IMR-90 (cell line): ENCODE measurements at places on chromosomes 3 and 15. TPM values are rescaled to one million over a fixed set of nuclear protein-coding genes. Genes with fewer than 3 reads are reported as not detected.

- DNase-seq: no peak
- no peak overlapping the region for H3K4me3 ChIP-seq
- H3K27me3 ChIP-seq: peaks cover 54% of the 10 kb centered on the region
- H3K4me1 ChIP-seq: peaks cover 11% of the 10 kb centered on the region
- H3K36me3 ChIP-seq: no peaks in the 10 kb centered on the region
Measured at GRCh38 chr15:69085325-69086081, 71.0 kb downstream of the NOX5 start.

DNA sequence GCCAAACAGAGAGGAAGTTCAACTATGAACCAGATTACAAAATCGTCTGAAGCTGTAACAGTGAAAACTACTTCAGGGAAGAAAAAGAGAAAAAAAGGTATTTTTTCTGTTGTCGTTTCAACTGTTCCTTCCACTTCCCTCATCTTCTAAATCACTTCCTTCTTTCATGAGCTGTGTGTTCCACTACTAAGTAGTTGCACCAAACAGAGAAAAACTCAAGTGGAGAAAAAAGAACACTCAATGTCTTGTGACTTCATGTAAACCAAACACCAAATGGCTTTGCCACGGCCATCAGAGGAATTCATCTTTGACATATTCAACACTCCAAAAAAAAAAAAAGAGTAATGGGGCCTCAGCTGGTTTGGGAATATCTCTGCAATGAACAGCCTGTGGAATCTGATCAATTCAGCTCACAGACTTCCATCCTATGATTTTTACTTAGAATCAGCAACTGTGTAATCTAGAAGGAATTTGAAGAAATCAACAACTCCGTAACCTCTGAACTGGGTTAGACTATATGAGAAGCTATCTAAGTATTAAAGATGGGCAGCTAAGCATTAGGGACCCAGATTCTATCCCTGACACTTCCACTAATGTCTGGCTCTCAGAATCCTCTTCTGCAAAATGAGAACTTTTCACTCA, 47.5 kb upstream of the RNF7 start:
- DNase-seq: peak; percentile 72
- H3K4me1 ChIP-seq: peaks cover 14% of the 10 kb centered on the region
- no peak overlapping the region for H3K4me3 ChIP-seq
- H3K36me3 ChIP-seq: no peaks in the 10 kb centered on the region
- no peaks in the 10 kb centered on the region for H3K27me3 ChIP-seq

GRCh38 chr3:51343918-51344687, 41.0 kb upstream of the MANF start:
- no peaks in the 10 kb centered on the region for H3K27me3 ChIP-seq
- H3K4me1 ChIP-seq: peaks cover 24% of the 10 kb centered on the region
- no peaks in the 10 kb centered on the region for H3K36me3 ChIP-seq
- H3K4me3 ChIP-seq: no peak overlapping the region
- peak; percentile 78 for DNase-seq
- no peak overlapping the region; the same call in 1 of the 2 replicates for H3K27ac ChIP-seq

CCR3 gene
- total RNA-seq: not detected in 2 replicates

DNA sequence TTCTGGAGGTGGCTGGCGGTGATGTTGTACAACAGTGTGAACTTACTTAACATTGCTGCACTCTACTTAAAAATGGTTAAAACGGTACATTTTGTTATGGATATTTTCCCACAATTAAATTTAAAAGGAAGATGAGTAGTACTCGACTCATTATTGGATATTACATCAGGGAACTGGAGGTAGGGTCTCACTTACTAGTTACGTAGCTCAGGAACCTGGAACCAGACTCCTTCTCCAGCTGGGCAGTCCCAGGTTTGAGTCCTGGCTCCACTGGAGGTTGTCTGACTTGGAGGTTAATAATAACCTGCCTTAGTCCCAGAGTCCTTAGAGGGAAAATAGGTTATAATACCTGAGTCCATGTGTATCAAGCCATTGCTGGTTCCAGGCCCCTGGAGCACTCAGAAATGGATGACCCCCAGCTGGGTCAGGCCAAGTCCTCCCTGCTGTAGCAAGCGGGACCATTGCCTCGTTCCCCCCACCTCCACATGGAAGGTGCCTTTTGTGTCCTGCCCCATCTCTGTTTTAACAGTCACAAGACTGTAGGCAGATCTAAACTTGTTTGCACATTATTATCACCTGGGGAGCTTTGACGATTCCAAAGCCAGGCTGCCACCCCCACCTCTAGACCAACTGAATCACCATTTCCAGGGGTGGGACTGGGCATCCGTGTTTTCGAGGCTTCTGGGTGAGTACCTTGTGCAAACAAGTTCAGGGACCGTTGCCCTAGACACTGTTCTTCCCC, 126.6 kb downstream of the IGF1R start:
- no peak overlapping the region for H3K4me3 ChIP-seq
- no peak overlapping the region for H3K27ac ChIP-seq
- peaks cover 3% of the 10 kb centered on the region; the same call in 1 of the 2 replicates for H3K36me3 ChIP-seq
- peak; percentile 52 for DNase-seq
- no peaks in the 10 kb centered on the region for H3K27me3 ChIP-seq
